HFFc6 (cell line): ENCODE measurements at places on chromosomes 13 and 19. TPM values are rescaled to one million over a fixed set of nuclear protein-coding genes. Genes with fewer than 3 reads are reported as not detected.

ATP4B gene
- not detected in 3 replicates for total RNA-seq

GRCh38 chr13:94880463-94880862 is 168.1 kb upstream of the SOX21 start:
- DNase-seq: no peak

- no peak for DNase-seq
These were observed 393.5 kb downstream of the KLF12 start for GRCh38 chr13:73740666-73741065.

GRCh38 chr19:55034751-55035150 is 3.3 kb downstream of the GP6 start:
- DNase-seq: no peak

C1QTNF9 gene
- total RNA-seq: not detected in 3 replicates

DNA sequence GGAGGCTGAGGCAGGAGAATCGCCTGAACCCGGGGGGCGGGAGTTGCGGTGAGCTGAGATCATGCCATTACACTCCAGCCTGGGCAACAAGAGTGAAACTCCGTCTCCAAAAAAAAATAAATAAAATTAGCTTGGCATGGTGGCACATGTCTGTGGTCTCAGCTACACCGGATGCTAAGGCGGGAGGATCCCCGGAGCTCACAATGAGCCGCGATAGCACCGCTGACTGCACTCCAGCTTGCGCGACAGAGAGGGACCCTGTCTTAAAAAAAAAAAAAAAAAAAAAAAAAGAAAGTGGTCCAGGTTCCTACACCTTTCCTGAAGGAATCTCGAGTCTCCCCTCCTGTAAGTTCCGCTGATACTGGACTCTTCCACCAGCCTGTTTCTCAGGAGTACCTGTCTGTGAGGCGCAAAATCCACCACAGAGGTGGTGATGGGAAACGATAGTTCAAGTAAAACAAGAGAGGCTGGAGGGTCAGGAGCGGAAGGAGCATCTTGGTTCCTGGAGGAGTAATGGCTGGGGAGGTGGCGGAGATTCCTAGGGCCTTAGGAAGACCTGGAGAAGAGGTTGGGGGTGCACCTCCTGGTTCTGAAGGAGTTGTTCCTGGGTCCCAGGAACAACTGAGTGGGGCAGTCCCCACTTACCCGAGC is 471 bp downstream of the FUT1 start:
- no peak for DNase-seq

ZNF296 gene
- total RNA-seq: 0.45 to 1.2 TPM (median 0.64 TPM) in 3 replicates

DNA sequence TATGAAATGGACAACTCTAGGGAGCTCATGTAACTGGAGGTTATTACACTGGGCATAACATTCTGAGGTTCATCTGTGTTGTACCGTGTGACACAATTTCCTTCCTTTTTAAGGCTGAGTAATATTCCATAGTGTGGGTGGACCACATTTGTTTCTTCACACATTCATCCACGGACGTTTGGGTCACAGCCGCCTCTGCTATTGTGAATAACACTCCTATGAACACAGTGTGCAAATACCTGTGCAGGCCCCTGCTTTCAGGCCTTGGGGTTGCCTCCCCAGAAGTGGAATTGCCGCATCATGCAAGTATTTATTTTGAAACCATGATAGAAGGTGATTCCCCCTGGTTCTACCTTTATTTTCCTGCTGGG is 63.4 kb upstream of the MCF2L start:
- DNase-seq: no peak

- no peak for DNase-seq
These were observed 3.5 kb downstream of the CDC37 start for GRCh38 chr19:10399878-10400277.

TRPM4 gene
- total RNA-seq: 29.1 to 30.5 TPM (median 30.1 TPM) in 3 replicates

ANKRD24 gene
- total RNA-seq: 0.18 to 0.68 TPM (median 0.59 TPM) in 3 replicates

CNMD gene
- total RNA-seq: not detected in 3 replicates

- no peak for DNase-seq
These were observed 829 bp downstream of the KCNC3 start for GRCh38 chr19:50328224-50328872.

DNA sequence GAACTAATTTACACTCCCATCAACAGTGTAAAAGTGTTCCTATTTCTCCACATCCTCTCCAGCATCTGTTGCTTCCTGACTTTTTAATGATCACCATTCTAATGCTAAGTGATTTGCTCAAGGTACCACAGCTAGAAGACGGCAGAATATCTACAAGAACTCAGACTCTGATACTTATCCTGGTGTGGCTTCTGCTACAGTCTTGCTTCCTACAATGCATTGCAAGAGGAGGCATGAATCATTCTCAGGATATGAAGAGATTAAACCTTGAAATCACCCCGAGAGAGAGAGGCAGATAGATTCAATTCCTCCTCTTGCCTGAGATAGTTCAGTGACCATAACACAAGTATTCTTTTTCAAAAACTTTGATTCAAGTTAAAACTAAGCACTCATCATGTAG is 306.4 kb downstream of the TBC1D4 start:
- DNase-seq: peak; percentile 54

ZNF540 gene
- 0.28 to 1.1 TPM (median 0.92 TPM) in 3 replicates for total RNA-seq

GRCh38 chr13:70339738-70340137 is 231.5 kb upstream of the KLHL1 start:
- DNase-seq: no peak

DNA sequence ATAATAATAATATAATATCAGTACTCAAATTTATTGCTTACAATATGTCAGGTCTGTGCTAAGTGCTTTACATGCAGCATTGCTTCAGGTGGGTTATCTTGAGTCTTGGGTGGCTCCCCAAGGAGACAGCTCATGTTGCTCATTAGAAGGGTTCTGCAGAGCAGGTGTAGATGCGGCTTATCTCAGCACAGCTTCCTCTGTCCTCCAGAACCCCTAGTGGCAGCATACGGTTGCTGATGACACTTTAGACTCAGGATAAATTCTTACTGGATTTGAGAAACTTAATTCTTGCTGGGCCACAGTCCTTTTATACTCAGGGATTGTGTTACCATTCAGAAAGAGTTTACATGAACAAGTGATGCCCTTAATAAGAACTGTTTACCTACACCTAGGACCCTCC is 8.9 kb downstream of the COG3 start:
- DNase-seq: no peak

DNA sequence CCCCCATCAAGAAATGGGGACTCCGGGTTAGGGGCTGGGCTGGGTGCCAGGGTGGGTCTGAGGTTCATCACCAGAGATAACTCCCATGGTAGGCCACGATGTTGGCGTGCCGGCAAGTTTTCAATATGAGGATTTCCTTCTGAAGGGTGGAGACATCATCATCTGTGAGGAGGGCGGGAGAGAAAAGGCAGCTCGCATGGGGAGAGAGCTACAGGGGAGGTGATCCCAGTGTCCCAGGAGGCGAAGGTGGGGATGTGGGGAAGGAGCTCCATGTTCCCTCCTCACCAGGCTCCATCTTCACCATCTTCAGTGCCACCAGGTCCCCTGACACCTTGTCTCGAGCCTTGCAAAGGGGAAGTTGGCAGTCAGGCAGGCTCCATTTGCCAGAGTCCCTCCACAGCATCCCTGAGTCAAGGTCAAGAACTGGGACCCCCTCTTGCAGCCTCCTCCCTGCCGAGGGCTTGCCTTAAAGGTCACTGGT is 430 bp downstream of the MAP4K1 start:
- DNase-seq: no peak

SLC7A10 gene
- total RNA-seq: not detected in 3 replicates

KASH5 gene
- not detected in 3 replicates for total RNA-seq

JAK3 gene
- 0.43 and 0.73 TPM in 2 replicates for total RNA-seq

TUBA3C gene
- total RNA-seq: not detected in 2 replicates

SHISA2 gene
- total RNA-seq: not detected in 3 replicates

GRCh38 chr19:29268721-29269393 is 55.9 kb upstream of the UQCRFS1 start:
- DNase-seq: no peak

GRCh38 chr13:95354680-95355487 is 53.6 kb upstream of the ABCC4 start:
- no peak for DNase-seq

FFAR2 gene
- total RNA-seq: not detected in 3 replicates

- peak; percentile 47 for DNase-seq
These were observed 5.2 kb downstream of the ITPKC start for GRCh38 chr19:40721936-40722661.

- peak; percentile 49 for DNase-seq
These were observed 57.9 kb downstream of the RXFP2 start for GRCh38 chr13:31797154-31797775.

SIGLEC5 gene
- not detected in 3 replicates for total RNA-seq

GRCh38 chr13:31399690-31400089 is 199.9 kb downstream of the B3GLCT start:
- DNase-seq: no peak

- DNase-seq: no peak
These were observed 8.1 kb downstream of the KRI1 start for GRCh38 chr19:10557603-10558197.

DNA sequence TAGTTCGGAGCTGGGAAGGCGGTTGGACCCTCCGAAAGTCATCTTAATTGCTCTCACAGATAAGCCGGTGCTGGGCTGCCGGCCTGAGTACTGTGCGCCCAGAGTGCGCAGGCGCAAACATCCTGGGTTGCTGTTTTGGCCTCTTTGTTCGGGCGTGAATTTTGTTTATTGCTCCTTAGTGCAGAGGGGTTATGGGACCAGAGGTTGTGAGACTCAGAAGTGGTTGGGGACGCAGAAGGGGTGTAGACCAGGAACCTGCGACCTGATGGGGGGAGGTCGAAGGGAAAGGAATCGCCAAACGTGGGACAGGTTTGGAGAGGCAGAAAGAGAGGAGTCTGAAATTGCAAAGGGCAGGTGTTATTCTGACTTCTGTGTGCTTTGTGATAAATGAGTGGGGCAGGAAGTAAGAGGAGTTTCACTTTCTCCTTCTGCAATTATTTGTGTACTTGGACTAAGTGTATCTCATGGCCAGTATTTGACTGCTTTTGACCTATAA is 607 bp upstream of the ZNF566 start:
- peak; percentile 91 for DNase-seq

GRCh38 chr19:35142606-35143230 is 337 bp upstream of the FXYD7 start:
- DNase-seq: no peak

DNA sequence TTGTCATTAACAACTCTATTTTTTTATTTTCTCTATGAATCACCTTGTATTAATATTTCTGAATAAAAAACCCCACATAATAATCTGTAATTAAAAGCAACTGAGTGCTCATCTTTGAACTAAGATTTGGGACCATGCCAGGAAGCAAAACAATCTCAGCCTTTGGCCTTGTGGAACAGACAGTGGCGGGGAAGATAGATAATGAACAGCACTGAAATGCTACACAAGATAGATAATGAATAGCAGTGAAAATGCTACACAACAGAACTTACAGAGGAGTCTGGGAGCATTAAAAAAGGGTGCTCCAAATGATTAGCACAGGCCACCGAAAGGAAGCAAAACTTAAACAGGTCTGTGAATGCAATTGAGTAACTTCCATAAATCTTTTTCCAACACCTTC is 134.9 kb downstream of the GPC5 start:
- DNase-seq: no peak

CYP2A6 gene
- total RNA-seq: not detected in 3 replicates

DNA sequence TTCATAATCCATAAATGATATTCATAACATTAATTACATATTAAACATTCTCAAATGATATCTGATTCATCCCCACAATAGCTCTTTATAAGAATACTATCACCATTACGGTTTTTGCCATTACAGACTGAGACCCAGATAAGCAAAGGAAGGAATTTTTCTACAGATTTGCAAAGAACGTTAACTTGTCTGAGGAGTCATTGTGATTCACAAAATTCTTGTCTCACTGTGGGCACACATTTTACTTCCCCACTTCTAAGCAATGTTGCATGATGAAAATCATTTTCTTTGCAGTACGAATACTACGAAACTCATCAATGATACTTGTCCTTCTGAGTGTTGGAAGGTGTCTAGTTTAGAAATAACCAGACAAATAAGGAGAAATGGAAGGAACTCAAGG is 70.1 kb downstream of the NALCN start:
- DNase-seq: peak; percentile 1

- no peak for DNase-seq
These were observed 76.8 kb downstream of the ANKRD10 start for GRCh38 chr13:110838116-110838515.

- no peak for DNase-seq
These were observed 14.7 kb upstream of the KCTD4 start for GRCh38 chr13:45215392-45216077.

- no peak for DNase-seq
These were observed 11.5 kb upstream of the GAS6 start for GRCh38 chr13:113875429-113875815.

ERICH4 gene
- total RNA-seq: not detected in 3 replicates

TEX101 gene
- not detected in 3 replicates for total RNA-seq

IRS2 gene
- 5.2 to 10.0 TPM (median 8.9 TPM) in 3 replicates for total RNA-seq

GRCh38 chr13:51605698-51606097 is 21.4 kb downstream of the WDFY2 start:
- no peak for DNase-seq

GRCh38 chr19:35445826-35446593 is 2.0 kb upstream of the FFAR2 start:
- no peak for DNase-seq

GRCh38 chr13:52160053-52160452 is 656 bp upstream of the NEK3 start:
- DNase-seq: no peak

GRCh38 chr13:42129033-42129432 is 80.6 kb downstream of the DGKH start:
- no peak for DNase-seq

GJB2 gene
- total RNA-seq: not detected in 2 replicates

RASIP1 gene
- not detected in 3 replicates for total RNA-seq

BCAM gene
- 5.5 and 6.1 TPM in 2 replicates for total RNA-seq
